ENCODE measurements at places on chromosomes 2 and 18.
A peak's percentile ranks its signal among the peaks of the same experiment; 100 is the strongest.

- DNase-seq = no peak
These were observed 12.5 kb downstream of the GREB1L start for GRCh38 chr18:21254576-21254975.

GRCh38 chr2:108847000-108847399 lies 60.4 kb downstream of the CCDC138 start:
- no peak for DNase-seq

DNA sequence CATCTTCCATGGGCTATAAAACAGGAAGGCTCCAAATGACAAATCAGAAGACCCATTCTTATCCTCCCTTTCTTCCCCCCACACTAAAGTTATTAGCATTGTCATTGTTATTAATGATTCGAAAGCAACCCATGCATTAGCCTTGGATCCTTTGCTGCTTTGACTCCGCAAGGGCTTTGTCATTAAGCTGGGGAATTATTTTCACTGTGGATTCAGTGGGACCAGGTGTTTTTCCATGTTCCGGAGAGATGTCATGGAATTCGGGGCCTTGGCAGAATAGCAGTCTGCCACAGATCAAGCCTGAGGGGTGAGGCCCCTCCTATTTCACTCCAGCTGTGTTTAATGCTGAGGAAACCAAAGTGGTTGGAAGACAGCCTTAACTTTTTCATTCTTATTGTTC lies 357.1 kb downstream of the EN1 start:
- no peak for DNase-seq

- DNase-seq = peak; percentile 64
These were observed 808.1 kb downstream of the RNF144A start for GRCh38 chr2:7725171-7725849.

DNA sequence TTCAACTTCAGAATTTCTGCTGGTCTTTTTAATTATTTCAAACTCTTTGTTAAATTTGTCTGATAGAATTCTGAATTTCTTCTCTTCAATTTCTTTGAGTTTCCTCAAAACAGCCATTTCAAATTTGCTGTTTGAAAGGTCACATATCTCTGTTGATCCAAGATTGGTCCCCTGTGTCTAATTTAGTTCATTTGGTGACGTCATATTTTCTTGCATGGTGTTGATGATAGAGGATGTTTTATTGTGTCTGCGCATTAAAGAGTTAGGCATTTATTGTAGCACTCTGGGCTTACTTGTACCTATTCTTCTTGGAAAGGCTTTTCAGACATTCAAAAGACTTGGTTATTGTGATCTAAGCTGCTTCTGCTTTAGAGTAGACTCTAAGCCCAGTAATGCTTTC lies 698.4 kb upstream of the LRRTM1 start:
- no peak for DNase-seq

- DNase-seq = no peak
These were observed 28.3 kb upstream of the SP3 start for GRCh38 chr2:173993459-173993858.

- DNase-seq = peak; percentile 6
These were observed 33.7 kb upstream of the RNF152 start for GRCh38 chr18:61926532-61926931.

- no peak for DNase-seq
These were observed 192.1 kb downstream of the MBD2 start for GRCh38 chr18:54032412-54032811.

DNA sequence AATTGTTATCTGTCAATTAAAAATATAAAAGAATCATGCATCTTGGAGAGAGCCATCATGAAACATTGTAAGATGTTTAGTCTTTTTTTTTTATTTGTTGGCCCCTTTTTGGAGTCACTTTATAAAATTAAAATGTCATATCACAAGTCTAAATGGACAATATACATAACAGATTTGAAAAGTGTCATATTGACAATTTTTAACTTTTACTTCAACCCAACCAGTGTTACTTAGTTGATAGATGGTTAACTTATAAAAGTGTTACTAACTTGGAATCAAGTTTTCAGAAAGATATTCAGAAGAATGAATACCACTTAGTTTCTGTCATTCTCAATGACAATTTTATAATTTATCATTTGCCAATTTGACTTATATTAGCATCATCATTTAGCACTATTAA lies 218.3 kb downstream of the OTX1 start:
- DNase-seq = no peak

DNA sequence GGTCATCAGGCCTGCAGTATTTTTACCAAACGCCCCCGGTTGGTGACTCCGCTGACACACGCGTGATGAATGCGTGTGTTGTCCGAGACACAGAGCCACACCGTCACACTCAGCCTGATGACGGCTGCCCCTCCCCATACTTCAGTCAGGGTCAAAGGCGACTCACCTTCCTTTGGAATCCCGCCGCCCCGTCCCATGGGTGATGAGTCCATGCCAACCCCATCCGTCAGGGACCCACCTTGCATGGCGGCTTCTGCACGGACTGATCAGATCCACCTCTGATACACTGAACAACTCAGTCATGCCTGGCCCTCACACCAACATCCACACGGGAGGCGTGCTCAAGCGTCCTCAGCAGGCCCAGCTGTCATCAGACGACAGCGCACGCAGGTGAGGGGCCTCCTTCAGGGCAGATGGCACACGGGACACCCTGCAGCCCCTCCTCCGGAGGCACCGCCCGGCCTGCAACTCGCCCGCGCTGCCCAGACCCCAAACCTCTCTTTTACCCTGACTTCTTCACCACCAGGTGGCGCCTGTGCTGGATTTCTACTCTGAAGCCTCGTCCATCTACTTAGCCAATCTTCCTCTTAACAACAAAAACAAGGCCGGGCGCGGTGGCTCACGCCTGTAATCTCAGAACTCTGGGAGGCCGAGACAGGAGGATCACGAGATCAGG lies 89.2 kb downstream of the ZNF516 start:
- DNase-seq = peak; percentile 7

DNA sequence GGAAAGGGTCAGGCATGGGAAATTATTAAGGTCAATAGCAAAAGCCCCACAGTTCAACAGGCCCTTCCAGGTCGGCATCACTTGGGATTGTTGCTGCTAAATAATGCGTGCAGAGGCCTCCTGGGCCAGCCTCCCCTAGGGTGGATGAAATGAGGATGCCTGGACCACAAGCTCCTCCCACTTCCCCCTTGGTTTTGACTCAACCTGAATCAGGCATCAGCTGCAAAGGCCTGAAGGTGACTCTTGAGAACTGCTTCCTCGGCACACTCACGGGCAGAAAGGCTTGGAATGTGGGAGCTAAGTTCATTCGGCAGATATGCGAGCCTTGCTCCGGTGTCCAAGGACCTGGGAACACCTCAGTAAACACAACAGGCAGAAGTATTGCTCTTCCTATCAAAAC lies 69.3 kb downstream of the MBP start:
- no peak for DNase-seq

GRCh38 chr2:162328424-162329157 lies 10.1 kb upstream of the IFIH1 start:
- no peak for DNase-seq

DNA sequence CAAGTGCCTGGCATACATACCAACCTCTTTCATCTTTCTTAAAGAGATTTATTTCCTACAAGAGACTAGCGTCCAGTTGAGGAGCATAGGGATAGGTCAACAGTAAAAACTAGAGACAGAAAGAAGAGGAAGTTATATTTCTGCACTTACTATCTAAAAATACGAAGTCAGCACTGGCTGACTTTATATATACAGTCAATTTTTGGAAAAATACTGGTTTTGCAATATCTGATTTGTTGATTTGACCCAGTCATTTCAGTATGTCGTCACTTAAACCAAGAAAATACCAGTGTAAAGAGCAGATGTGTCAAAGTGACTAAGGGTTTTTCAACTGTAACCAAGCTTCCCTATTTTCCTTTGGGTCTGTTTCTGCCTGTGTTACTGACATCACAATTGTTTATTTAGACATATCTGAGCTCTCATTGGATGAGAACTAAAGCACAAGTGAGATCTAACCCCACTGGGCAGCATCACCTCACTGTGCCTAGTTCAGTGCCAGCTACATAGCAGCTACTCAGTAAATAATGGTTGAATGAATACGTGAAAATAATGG lies 23.0 kb downstream of the CYTIP start:
- no peak for DNase-seq

DNA sequence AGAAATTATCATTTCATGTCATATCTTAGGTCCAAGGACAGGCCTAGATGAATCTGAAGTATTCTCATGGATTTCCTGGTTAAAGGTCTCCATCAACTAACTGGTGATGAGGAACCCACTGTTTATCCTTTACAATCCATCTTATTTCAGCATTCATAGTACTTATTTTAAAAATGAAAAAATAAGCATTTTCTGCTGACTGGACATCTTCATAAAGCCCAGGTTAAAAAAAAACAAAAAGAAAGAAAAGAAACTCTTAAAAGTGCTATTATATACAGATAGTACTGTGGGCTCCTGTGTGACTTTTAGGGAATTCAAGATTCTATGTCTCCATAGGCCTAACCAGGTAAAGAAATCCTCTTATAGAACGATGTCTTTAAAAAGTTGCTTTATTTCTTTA lies 7.1 kb downstream of the ERBB4 start:
- DNase-seq = no peak

- DNase-seq = no peak
These were observed 51.9 kb downstream of the PLA2R1 start for GRCh38 chr2:160010361-160011145.

DNA sequence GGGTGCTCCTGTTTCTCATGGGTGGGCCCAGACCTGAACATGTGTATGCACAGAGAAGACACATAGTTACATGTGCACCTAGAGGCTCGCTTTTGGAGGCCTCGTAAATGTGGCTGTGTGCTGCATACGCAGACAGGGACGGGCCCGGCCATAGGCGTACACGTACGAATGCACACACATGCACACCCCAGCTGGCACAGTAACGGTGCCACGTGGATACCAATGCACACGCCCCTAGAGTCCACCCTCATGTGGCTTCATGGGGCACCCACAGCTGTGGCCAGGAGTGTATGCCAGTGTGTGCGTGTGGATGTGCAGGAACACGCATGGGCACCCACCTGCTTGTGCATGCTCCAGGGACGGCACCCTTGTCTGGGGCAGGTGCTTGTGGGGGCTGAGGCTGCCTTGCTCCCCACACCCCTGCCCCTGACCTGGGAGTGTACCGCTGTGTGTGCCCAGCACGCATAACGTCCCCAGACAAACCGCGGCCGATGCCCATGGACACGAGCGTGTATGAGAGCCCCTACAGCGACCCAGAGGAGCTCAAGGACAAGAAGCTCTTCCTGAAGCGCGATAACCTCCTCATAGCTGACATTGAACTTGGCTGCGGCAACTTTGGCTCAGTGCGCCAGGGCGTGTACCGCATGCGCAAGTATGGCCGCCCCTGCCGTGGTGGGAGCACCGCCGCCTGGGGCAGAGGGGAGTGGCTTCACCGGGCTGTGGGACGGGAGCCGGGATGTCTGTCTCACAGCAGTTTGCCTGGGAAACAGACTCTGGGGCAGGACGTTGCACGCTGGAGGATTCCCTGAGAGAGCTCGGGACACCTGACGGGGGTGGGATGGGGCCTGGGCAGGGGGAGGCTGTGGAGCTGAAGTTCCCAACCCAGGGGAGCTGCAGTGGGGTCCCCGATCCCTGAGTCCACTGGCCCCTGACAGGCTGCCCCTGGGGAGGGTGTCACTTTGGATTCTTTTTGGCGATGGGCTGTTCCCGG lies 21.0 kb downstream of the ZAP70 start:
- DNase-seq = no peak

GRCh38 chr2:232113821-232114220 lies 152.3 kb downstream of the DIS3L2 start:
- no peak for DNase-seq

GRCh38 chr2:133553251-133553650 lies 15.0 kb downstream of the NCKAP5 start:
- DNase-seq = no peak

- DNase-seq = peak; percentile 29
These were observed 54.2 kb downstream of the NCAPH start for GRCh38 chr2:96389736-96390135.

- peak; percentile 24 for DNase-seq
These were observed 45.6 kb upstream of the TMEM178A start for GRCh38 chr2:39620067-39620466.

DNA sequence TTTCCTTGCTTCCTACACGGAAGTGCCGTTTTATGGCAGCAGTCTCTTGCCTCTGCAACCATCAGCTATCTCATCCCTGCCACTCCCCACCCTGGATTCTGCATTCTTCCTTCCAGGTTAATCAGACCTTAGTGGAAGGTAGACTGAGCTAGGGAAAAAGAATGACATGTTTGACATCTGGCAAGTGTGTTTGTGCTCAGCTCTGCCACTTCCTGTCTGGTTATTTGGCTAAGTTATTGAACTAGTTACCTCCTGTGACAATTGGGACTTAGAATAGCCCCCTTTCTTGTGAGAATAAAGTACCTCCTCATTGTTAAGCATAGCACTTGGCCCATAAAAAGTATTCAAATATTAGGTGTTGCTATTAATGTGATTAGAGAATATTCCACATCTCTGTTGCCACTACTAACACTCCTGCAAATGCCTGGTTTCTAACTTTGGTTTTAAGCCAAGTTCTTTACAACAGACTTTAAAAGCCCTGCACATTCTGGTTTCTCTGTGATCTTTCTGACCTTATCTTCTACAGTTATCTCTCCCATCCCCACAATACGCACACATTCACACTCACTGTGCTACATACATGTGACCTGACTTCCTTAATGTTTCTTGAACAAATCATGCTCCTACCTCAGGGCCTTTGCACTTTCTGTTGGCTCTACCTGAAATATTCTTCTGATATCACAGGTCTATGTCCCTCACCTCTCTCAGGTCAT lies 10.8 kb upstream of the MAPRE2 start:
- peak; percentile 73 for DNase-seq

- no peak for DNase-seq
These were observed 14.4 kb downstream of the RAB12 start for GRCh38 chr18:8623549-8624106.

GRCh38 chr2:144936442-144936841 lies 416.5 kb upstream of the ZEB2 start:
- DNase-seq = no peak

- DNase-seq = no peak
These were observed 494 bp downstream of the ANKZF1 start for GRCh38 chr2:219230059-219230540.

DNA sequence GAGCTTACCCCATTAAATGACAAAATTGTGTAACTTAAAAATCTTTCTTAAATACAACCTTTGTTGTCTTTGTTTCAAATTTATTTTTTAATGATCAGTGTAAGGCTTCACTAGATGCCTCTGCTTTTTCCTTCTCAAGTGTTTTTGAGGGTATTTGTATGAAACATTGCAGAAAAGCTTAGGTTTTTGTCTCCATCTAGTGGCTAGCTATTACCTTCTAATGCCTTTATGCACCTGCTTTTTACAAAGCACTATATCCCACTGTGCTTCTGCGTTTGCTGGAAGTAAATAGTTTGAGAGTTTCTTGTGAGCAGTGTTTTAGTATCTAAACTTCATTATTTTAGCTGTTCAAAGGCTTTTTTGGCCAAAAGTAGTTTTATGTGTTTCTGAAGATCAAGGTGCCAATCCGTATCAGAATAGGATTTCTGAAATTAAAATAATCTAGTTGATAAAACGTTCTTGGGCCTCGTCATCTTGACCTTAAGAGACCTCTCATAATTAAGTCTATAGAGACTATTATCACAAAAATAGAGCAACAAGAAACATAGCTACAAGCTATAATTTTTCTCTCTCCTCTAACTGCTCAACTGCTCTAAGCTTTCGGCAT lies 47.0 kb downstream of the IWS1 start:
- no peak for DNase-seq
